ENCODE measurements at places on chromosomes 12 and 14. TPM values are rescaled to one million over a fixed set of nuclear protein-coding genes. Genes with fewer than 3 reads are reported as not detected.

The IL31 gene
- total RNA-seq = not detected

The FOXG1 gene
- 0.79 TPM for total RNA-seq

The DBX2 gene
- total RNA-seq = not detected

The CRACR2A gene
- total RNA-seq = 9.5 TPM

The FLVCR2 gene
- 0.60 TPM for total RNA-seq

The TAS2R31 gene
- total RNA-seq = 3.0 TPM

The FERMT2 gene
- 65.1 TPM for total RNA-seq

The RNASE11 gene
- not detected for total RNA-seq

The FGF6 gene
- total RNA-seq = not detected

The IFNG-AS1 gene
- total RNA-seq = under 0.01 TPM

The STYK1 gene
- 0.16 TPM for total RNA-seq

The GUCY2C gene
- not detected for total RNA-seq

The C1S gene
- total RNA-seq = 378 TPM

The GALNT16 gene
- 0.32 TPM for total RNA-seq

The ANO4 gene
- 0.94 TPM for total RNA-seq

The EID3 gene
- total RNA-seq = 9.1 TPM

The AQP6 gene
- not detected for total RNA-seq

The ESPL1 gene
- 1.9 TPM for total RNA-seq

The LRRC43 gene
- total RNA-seq = 1.6 TPM
